ENCODE measurements at places on chromosomes 13 and 19. TPM values are rescaled to one million over a fixed set of nuclear protein-coding genes. Genes with fewer than 3 reads are reported as not detected.

The TEX101 gene
- not detected for total RNA-seq

The CATSPERD gene
- not detected for total RNA-seq

The EXOC3L2 gene
- 15.5 TPM for total RNA-seq

The MATK gene
- 45.3 TPM for total RNA-seq

The SAFB2 gene
- total RNA-seq: 91.5 TPM

The CEACAM1 gene
- total RNA-seq: 0.16 TPM

The CACNG7 gene
- total RNA-seq: not detected

The NCR1 gene
- 1.5 TPM for total RNA-seq

The NPAS1 gene
- 5.3 TPM for total RNA-seq
